ENCODE measurements at places on chromosomes 2 and 18.

DNA sequence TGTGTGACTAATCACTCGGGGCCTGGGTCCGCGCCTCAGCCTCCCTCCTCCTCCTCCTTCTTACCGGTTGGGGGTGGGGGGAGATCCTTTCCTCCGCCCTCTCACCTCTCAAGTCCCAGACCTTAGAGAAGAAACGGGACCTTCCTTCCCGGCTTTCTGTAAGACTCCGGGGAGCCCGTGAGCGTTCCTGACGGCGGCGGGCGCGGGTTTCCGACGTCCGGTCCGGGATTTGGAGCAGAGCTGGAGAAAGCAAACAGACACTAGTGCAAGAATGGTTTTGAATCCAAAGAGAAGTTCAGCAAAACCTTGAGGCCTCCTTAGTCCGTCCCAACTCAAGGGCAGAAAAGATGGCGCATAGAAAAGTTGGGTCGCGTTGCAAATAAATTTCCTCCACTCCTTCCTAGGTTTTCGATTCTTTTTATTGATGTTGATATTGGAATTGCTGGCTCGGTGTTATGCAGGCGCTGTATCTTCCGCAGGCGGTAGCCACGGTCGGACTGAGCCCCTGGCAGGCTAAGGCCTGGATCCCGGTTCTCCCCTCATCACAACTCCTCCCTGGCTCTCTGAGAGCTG lies 2.0 kb downstream of the DLX1 start:
- no peak for DNase-seq

- DNase-seq = no peak
These were observed 157.3 kb downstream of the CTNNA2 start for GRCh38 chr2:79670198-79670597.

DNA sequence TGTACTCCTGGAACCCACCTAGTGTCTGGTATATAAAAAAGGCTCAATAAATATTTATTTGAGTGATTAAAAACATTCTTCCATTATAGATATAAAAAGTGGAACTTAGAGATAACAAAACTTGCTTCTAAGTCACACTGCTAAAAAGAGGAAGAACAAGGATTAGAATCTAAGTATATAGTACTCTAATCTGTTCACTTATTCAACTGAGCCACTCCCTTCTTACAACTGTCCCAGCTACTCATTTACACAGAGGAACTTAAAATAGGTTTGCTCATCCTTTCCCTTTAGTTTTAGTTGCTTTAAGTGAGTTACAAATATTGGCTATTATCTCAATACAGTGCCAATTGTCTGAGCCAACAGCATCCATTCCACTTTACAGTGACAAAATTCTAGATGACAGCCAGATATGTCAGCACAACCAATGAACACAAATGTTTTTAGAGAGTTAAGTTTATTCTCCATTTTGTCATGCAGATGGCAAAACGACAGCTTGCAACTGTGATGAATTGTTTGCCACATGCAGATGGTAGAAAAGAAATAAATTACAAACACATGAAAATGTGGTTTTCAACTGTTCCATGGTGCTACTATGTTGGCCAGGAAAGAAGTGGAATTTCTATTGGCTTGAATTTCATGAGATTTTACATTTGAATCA lies 280.7 kb upstream of the ZC3H15 start:
- no peak for DNase-seq

DNA sequence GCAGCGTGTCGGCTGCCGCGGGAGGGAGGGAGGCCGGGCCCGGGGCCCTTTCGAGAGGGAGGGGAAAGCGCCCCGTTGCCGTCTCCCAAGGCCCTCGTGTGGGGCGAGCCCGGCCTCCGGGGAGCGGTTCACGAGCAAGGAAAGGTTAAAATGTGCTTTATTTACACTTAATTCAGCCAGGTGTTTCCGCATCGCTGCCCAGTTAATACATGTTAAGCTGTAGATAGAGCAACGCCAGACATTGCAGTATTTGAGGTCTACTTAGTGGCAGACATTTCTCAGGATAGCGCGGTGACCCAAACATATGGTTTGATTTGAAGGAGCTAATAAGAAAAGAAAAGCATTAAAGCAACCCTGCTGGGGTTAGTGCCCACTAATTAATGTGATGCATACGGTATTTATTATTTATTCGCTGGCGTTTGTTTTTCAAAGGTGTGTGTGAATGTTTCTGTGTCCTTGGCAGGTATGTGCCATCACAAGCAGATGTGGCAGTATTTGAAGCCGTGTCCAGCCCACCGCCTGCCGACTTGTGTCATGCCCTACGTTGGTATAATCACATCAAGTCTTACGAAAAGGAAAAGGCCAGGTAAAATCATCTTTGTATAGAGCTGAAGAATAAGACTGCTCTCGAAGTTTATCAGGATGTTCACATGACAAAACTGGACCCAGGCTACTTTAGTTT lies 571 bp downstream of the EEF1B2 start:
- no peak for DNase-seq

DNA sequence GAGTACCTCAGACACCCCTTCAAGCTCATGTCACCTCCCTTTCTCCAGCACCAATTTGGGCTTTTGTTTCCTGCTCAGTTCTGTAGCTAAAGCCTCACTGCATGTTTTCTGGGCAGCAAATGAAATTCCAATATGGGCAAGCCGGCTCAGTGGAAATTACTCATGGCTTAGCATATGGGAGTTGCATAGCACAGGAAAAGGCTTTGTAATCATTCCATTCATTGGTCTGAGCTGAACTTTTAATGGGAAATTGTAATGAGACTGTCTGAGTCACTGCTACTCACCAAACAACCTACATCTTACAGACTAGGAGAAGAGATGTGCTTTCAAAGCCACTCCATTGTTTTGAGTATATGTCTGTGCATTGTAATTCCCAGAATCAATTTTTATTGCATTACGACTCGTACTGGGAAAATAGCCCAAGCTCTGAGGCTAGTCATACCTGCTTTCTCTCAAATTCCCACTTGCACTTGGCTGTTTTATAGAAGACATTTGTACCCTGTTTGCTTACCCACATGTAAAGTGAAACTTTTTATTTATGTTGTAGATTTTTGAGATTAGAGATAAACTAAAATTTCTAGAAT lies 139.5 kb upstream of the LRATD1 start:
- peak; percentile 83 for DNase-seq

DNA sequence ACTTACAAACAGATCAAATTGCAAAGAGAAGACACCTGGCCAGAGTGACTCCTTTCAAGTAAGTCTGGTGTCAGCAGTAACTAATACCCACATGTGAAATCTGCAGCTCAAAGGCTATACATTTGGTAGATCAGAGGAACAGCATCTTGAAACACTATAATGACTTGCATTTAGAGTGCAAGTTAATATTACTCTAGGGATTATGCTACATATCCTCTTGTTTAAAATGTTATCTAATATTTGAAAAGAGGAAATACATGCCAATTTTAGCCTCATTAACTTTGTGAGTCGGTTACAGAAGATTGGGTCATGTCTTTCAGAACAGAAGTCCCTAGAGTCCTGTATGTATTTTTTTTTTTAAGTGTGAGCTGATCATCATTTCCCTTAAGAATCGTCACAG lies 15.2 kb downstream of the LANCL1 start:
- DNase-seq = no peak

GRCh38 chr2:241050624-241051577 lies 51.2 kb downstream of the MTERF4 start:
- DNase-seq = no peak

- DNase-seq = no peak
These were observed 106.4 kb upstream of the SMIM21 start for GRCh38 chr18:75533950-75534349.

- DNase-seq = no peak
These were observed 19.6 kb downstream of the CHN1 start for GRCh38 chr2:174985614-174986013.

DNA sequence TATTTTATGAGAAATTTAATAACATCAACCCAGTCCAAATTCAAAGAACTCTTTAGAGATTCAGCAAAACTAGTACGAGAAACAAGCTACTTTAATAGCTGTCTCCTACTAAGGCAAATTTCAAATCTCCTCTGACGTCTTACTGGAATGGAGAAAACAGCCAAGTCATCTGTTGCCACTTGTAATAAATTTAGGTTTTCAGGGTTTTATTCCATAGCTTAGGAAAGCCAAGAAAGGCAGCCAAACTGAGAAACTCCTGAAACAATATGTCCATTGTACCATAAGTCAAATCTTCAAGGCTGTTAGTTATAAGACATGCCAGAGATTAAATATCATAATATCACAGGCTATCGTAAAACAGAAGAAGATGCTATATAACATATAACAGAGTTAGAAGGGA lies 524.6 kb upstream of the SETBP1 start:
- no peak for DNase-seq

DNA sequence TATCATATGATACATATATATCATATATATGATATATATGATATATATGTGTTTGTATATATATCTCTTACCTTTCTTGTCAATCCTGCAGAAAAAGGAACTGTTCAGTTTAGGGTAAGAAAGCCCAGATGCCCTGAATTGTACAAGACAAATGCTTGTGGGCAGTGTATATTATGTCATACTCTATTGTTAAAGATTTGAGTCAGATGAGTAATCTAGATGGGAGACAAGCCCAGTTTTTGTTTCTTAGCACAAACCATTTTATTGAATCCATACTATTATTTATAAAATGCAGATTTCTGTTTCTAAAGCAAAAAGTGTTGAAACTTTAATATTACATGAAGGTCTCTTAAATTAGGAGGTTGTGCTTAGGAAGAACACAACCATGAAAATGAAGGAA lies 90.6 kb downstream of the VRK2 start:
- DNase-seq = no peak
